ENCODE measurements at places on chromosomes 2 and 18.

DNA sequence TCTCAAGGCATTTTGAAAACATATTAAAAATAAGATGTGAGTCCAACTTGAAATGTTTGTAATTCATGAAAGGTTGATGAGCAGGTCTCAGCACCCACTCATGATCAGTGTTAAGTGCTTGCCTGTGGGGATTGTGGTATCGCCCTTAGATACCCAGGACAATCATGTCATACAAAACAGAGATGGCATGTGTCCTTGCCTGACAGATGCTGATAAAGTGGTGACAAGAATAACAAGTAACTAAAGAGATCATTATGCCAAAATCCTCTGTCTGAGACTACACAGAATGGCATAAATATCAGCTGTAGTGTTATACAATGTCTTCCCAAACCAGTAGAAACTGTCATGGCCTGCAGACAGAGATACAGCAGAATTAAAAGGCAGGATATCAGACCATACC, 930.3 kb downstream of the SUCLG1 start:
- no peak for DNase-seq

DNA sequence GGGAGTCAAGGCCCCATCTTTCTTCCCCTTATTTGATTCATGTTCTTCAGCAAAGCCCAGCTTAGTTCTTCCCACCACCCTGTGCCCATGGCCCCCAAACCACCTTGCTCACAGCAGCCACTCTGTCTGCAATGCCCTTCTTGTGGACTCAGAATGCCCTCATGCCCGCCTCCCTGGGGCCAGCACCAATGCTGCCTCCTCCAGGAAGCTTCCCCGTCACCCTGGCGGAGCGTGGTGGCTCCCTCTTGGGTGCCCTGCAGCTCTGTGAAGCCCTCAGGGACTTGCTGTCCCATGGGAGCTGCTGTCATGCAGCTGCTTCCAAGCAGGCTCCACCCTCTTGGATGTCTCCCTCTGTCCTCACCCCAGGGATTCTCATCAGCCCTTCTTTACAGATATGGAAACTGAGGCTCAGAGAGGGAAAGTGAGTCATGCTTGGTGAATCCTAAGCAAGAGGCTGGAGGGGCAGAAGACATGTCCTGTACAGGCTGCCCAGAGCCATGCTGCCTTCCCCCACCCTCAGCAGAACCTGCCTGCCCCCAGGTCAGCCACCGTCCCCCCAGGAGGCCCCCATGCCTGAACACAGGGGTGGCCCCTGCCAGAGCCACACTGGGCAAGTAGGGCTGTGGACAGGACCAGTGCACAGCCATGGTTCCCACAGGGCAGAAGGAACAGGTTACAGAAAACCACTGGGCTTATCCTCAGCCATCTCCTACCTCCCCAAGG, 11.8 kb upstream of the DUSP2 start:
- DNase-seq, result no peak

DNA sequence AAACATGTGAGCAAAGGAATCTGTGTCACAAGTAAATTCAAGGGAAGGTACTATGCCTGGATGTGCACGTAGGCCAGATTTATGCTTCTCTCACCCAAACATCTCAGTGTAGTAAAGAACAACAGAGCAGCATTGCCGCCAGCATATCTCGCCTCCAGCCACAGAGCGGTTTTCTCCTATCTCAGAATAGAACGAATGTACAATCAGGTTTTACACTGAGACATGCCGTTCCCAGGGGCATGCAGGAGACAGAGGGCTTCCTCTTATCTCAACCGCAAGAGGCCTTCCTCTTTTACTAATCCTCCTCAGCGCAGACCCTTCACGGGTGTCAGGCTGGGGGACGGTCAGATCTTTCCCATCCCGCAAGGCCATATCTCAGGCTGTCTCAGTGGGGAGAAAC, 175.3 kb downstream of the RPIA start:
- no peak for DNase-seq

GRCh38 chr18:8253944-8254343, 355.3 kb upstream of the RAB12 start:
- no peak for DNase-seq

- DNase-seq, result no peak
These were observed 4.4 kb downstream of the XRCC5 start for GRCh38 chr2:216113572-216113971.

GRCh38 chr2:199307461-199307860, 150.3 kb downstream of the SATB2 start:
- DNase-seq, result no peak

DNA sequence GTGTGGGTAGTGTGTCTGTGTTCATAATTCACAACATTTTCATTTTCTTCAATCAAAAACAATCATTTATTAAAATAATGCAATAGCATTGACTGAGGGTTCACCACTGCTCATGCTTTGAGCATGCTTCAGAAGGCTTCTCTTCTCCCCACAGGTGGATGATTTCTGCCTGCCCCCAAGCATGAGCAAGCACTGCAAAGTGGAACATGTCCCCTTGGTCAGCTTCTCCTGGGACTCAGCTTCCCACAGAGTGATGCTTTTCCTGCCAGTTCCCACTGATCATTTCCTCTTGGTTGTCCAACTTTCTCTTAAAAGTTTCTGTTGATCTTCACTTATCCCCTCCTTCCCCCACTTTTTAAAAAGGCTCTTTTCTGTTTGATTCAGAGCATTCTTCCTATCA, 31.5 kb upstream of the CDH19 start:
- no peak for DNase-seq

- no peak for DNase-seq
These were observed 1517.5 kb upstream of the ZEB2 start for GRCh38 chr2:146037334-146037870.

DNA sequence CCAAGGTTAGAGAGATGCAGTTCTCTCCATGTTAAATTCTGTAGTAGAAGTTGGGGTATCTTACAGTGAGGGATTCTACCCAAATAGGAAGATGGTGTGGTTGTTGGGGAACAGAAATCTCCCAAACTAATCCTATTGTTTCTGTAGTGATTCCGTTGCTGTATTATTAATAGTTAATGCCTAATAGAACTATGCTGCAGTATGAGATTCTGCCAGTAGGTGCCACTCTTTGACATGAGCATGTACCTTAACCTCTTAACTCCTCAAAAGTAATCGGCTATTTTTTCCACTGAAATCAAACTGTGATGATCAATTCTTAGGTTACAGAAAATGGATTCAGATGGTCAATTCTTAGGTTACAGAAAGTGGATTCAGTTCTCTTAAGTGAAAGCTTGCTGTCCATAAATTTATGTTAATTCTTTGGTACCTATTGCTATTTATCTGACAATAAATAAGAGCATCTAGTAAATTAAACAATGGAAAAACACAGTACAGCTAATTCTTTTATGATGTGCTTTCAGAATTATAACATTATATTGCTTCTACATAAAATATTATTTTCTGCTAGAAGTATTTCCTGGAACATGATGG, 97.9 kb upstream of the DLX2 start:
- no peak for DNase-seq

DNA sequence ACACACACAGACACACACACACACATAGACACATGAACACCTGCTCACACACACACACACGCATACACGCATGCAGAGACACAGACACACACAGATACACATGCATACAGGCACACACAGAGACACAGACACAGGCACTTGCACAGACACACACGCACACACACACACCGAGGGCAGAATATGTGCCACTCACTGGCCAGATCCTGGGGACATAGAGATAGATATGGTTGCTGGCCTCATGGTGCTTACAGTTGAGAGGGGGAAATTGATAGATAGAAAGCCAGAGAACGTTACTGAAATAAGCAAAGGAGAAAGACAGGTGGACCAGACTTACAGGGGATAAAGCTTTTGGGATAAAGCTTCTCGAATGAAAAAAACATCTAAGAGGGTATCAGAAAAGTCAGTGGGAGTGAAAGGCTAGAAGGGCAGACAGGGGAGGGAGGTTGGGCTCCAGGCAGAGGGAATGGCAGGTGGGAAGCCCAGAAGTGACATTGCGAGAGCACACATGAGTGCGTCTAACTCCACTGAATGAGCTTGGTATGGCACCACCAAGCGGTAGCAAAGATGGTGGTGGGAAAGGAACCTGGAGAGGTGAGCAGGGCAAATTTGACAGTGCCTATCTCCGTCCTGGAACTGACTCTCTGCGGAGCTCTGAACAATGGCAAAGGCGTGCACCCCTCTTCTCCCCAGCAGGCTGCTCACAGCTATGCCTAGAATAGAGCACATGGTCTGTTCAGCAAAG, 390.1 kb upstream of the TRIB2 start:
- no peak for DNase-seq

DNA sequence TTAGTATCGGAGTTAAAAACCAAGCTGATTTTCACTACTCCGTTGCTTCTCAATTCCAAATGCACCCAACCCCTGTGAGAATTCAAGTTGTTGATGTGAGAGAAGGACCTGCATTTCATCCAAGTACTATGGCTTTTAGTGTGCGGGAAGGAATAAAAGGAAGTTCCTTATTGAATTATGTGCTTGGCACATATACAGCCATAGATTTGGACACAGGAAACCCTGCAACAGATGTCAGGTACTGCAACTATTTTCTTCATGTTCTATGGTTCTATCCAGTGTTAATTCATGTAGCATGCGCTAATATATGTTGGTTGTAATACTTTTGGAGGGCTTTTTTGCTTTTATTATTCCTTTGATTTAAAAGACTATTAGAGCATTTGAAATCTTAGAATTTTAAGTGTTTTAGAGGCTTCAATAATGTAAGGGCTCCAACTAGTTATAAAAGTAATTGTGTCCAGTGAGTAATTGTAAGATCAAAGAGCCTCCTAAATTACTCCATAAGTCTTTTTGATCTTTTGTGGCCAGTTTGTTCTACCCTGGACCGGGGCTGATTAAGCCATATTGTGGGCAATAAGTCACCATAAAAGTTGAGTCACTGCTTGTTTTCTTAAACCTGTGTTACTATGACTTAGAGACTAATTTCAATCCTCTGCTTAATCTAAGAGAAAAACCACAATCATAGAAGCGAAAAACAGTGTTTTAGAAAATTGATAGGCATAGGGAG, 22.9 kb downstream of the DSG4 start:
- DNase-seq, result no peak

GRCh38 chr18:53991805-53992204, 232.7 kb downstream of the MBD2 start:
- no peak for DNase-seq

- no peak for DNase-seq
These were observed 19.9 kb downstream of the SLC38A11 start for GRCh38 chr2:164935118-164936101.

DNA sequence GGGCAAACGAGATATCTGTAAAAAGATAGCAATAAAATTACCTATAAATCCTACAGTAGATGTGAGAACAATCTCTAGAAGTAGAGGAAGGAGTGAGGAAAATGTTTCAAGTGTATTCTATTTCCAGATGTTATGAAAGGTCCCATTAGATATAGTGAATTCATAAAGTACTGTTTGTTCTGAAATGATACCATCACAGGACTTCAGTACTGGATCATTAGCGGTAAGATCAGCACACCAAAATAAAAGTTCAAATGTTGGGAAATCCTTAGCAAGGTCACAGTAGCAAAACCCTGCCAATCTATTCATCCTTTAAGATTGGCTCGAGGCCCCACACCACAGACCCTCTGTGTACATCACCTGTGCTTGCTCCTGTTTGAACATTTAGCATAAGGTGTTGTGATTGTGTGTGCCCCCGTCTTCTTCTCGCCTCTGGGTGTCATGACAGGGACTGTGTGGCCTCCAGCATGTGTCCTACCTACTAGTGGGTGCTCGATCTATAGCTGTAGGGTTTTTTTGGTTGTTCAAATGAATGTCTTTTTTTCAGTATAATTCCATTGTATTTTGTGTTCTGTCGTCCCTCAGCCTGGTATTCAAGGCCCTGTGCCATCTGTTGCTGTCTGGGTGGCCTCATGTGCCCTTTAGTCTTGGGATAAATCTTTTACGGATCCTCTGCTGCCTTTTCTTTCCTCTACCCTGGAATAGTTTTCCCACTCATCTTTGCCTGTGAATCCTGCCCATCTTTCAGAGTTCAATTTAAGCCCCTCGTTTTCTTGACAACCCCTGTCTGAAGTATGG, 9.1 kb downstream of the MFSD6 start:
- DNase-seq, result no peak

DNA sequence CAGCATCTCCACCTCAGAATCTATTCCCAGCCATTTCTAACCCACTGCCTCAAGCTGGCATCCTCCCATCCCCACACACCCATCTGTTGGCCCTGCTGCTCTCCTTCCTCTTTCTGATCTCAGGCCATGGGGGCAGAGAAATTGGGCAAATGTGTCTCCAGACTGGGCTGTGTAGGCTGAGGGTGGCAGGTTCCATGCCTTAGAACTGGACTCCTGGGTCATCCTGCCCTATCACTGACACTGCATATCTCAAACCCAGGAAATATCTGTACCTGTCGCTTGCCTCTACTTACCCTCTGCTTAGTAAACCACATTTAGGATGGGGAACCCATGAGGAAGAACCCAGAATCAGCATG, 1.8 kb downstream of the WNT10A start:
- no peak for DNase-seq

- no peak for DNase-seq
These were observed 165.1 kb upstream of the TPO start for GRCh38 chr2:1248187-1248586.

DNA sequence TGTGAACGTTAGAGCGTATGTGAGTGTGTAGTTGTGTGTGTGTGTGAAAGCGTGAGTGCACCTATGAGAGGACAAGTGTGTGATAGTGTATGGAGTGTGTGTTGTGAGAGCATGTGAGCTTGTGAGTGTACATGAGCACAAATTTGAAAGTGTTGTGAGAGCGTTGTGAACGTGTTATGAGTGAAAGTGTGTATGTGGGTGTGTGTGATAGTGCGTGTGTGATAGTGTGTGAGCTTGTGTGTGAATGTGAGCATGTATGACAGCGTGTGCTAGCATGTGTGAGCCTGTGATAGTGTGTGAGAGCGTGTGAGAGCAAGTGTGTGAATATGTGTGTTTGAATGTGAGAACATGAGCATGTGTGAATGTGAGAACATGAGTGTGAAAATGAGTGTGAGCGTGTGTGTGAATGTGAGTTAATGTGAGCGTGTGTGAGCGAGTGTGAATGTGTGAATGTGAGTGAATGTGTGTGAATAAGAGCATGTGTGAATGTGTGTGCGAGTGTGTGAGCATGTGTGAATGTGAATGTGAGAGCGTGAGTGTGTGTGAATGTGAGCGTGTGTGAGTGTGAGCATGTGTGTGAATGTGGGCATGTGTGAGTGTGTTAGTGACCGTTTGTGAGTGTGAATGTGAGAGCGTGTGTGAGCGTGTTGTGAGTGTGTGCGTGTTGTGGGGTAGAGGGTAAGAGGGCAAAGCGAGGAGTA, 25.0 kb downstream of the RALB start:
- no peak for DNase-seq

- no peak for DNase-seq
These were observed 93.4 kb downstream of the PTGR3 start for GRCh38 chr18:75115514-75115913.

DNA sequence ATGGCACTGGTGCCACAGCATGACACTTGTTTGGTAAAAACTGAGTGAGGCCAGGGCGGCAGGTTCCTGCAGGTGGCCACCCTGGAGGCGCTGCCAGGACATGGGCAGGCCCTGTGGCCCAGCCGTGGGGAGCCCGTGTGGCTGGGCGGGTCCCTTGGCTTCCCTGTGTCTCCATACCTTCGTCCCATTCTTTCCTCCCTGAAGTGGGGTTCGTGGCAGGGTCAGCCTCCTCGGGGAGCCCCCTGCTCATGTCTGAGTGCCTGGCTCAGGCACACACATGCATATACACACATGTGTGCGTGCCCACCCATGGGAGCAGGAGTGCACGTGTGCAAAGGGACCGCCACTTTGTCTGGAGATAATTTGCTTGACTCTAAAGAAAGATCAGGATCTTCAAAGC, 86.5 kb upstream of the HDAC4 start:
- no peak for DNase-seq

All from activated naive CD4-positive, alpha-beta T cell treated with Interleukin-2 at 50 U/mL for 16 hours (primary cell).